ENCODE measurements at places on chromosomes 5 and 9.

DNA sequence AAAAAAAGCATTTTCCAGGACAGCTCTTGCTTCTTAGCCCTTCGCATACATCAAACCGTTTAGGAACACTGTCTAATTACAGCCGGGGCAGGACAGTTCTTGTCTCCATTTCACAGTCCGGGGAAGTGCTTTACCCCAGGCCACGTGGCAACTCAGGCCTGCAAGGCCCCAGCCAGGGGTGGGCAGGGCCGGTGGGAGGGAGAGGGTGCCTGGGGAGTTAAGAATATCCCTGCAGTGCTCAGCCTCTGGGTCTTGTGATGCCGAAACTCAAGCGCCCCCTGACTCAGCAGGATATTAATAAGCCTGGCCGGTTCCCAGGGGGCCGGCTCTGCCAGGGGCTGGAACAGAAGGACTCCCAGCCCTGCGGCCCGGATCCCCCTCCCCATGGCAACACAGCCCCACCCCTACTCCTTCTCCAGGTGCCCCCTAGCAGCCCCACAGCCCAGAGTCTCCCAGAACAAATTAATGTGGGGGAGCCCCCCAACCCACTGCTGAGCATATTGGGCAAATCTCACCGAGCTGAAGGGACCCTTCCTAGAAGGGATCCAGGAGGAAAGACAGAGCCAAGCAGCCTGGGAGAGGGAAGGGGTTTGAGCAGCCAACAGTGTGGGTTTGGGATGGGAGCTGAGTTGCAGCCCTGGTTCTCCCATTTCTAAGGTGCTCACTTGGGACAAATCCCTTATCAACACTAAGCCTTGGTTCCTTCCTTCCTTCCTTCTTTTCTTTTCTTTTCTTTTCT, 45.3 kb downstream of the PLPP7 start:
- no peak for DNase-seq

GRCh38 chr5:158990979-158991775, 108.5 kb downstream of the EBF1 start:
- no peak for DNase-seq

GRCh38 chr5:117262572-117263131, 688.0 kb upstream of the SEMA6A start:
- DNase-seq = no peak

GRCh38 chr9:19022206-19022605, 10.8 kb downstream of the SAXO1 start:
- DNase-seq = no peak

GRCh38 chr9:16675131-16675530, 195.3 kb downstream of the BNC2 start:
- DNase-seq = no peak

- no peak for DNase-seq
These were observed 220.4 kb upstream of the NREP start for GRCh38 chr5:111977436-111977829.
